ENCODE measurements at places on chromosomes 16 and 17.

GRCh38 chr17:8503368-8503767, 67.7 kb downstream of the NDEL1 start:
- no peak for DNase-seq

DNA sequence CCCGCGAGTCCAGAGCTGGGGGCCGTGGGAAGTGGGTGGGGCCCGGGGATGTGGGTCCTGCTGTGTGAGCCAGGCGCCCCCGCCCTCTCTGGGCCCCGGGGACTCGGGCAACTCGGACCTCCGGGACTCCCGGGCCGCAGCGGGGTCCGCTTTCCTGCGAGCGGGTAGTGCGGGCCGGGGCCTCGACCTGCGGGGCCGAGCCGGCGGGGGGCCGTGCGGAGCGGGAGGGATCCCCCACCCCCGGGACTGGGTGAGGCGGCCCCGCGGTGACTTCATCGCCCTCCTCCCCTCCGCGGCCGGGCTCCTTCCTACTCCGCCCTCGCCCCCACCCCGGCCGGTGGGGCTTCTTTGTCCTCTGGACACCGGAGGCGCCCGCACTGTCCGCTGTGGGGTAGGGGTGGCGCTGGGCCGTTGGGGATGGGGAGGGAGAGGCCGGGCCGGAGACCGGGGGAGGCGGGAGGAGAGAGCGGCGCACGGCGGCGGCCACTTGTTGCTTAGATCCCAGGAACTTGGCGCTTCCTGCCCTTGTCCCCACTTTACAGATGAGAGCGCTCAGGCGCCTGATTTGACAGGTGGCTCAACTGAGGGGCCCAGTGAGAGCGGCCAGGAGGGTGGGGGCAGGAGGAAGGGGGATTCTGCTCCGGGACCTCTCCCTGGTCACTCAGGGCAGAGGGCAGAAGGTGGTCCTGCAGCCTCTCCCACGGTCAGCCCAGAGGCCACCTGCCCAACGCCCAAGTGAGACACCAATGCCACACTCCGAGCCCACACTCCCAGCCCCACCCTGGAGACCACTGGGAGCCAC, 874 bp downstream of the CMTM3 start:
- no peak for DNase-seq

DNA sequence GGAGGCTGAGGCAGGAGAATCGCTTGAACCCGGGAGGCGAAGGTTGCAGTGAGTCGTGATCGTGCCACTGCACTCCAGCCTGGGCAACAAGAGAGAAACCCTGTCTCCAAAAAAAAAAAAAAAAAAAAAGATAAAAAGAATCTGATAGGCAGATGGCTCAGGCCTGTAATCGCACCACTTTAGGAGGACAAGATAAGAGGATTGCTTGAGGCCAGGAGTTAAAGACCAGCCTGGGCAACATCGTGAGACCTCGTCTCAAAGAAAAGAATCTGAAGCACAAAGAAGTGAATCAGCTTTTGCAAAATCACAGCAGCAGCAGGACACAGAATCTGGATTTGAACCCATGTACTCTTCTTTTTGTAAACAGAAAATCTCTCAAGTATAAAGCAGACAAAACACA, 7.6 kb downstream of the NOB1 start:
- DNase-seq = no peak

GRCh38 chr17:76491271-76492122, 9.7 kb downstream of the RHBDF2 start:
- no peak for DNase-seq

DNA sequence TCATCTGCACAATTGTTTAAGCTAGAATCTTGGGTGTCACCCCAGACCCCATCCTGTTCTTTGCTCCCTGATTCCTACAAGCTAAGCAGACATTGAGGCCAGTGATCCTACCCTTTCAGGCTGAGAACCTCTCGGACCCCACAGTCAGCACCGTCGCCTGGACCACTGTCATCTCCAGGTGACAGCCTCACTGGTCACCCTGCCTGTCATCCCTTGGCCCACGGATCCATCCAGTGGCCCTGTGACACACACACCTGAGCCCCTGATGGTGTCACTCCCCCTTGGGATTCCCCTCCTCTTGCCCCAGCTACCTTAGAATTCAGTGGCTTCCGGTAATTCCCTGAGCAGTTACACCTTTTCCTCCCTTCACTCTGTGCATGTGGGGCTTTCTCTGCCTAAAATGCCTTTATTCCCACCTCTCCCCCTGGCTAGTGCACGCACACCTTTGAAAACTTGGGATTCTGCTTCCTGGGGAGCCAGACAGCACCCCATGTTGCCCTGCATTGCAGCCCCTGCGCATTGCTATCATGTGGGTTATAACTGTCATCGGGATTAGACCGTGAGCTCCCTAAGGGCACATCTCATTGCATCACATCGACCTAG, 3.0 kb downstream of the C16orf86 start:
- DNase-seq = no peak

GRCh38 chr17:17900615-17901520, 64.1 kb upstream of the SREBF1 start:
- DNase-seq = peak; percentile 73

GRCh38 chr17:50833510-50834428, 1.6 kb upstream of the WFIKKN2 start:
- DNase-seq = no peak

GRCh38 chr16:81040842-81041241, 5.2 kb downstream of the ATMIN start:
- DNase-seq = no peak

DNA sequence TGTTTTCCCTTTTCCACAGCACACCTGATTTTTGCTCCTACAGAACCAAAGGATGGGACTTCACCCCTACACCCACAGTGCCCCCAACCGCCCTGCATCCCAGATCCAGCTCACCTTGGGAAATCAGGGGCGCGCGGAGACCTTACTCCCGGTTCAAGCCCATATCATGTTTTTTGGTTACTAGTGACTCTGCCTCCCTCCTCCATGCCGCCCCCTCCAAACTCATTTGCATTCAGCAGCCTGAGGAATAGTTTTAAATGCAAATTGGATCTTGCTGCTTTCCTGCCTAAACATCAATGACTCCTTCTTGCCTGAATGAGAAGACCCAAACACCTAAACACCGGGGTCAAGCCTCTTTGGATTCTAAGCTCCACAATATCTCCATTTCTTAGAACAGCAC, 331.8 kb downstream of the TMEM114 start:
- DNase-seq = no peak

DNA sequence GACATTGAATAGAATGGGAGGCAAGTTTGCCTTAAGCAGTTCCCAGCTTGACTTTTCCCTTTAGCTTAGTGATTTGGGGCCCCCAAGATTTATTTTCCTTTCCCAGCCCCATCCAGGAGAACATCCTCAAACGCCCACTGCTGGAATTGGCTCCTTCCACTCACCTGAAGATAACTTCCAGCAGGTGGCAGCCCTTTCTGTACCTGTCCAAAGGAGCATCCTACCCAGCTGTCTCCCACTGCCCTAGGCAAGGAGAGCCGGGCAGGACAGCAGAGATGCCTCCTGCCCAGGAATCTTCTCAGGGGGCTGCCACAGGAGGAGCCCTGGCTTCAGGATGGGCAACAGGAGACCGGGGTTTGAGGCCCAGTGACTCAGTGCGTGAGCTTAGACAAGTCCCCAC, 6.4 kb downstream of the CACNG5 start:
- no peak for DNase-seq

DNA sequence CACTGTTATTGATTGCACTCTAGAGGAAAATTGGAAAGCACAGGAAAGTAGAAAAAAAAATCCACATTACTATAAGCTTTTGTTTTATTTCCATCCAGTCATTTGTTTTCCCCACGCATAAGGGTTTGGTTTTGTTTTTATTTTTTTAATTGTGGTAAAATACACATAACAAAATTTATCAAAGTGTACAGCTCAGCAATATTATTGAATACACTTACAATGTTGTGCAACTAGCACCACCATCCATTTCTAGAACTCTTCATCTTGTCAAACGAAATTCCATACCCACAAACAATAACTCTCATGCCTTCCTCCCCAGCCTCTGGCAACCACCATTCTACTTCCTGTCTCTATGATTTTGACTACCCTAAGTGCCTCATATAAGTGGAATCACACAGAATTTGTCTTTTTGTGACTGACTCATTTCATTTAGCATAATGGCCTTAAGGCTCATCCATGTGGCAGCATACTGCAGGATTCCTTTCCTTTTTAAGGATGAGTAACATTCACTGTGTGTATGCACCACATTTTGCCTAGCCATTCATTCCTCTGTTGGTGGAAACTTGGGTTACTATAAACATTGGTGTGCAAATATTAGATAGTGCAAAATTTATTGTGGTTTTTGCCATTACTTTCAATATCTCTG, 11.1 kb downstream of the SPPL2C start:
- DNase-seq = no peak

DNA sequence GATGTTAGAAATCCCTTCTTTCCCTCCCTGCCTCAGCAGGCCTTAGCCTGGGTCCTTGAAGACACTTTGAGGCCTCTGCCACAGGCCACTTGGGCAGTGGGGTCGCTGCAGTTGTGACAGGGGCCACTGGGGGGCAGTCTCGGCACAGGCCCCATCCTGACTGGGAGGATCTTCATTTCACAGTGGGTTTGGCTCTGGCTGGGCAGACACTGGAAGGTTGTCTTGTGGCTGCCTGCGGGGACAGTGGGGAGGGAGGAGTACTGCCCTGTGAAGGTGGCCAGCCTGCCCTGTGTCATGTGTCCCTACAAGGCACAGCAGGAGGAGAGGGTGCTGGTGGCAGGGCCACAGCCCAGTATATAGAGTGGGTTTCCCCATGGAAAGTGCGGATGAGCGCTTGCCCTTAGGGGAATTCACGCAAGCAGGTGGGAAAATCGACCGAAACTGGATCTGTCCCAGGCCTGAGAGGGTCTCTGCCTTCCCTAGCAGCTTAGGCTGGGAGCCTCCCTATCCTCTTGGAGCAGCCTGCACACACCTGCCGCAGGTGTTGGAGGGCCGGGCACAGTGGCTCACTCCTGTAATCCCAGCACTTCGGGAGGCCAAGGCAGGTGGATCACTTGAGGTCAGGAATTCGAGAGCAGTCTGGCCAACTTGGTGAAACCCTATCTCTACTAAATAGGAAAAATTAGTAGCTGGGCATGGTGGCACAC, 28.8 kb downstream of the GINS2 start:
- peak; percentile 56 for DNase-seq

DNA sequence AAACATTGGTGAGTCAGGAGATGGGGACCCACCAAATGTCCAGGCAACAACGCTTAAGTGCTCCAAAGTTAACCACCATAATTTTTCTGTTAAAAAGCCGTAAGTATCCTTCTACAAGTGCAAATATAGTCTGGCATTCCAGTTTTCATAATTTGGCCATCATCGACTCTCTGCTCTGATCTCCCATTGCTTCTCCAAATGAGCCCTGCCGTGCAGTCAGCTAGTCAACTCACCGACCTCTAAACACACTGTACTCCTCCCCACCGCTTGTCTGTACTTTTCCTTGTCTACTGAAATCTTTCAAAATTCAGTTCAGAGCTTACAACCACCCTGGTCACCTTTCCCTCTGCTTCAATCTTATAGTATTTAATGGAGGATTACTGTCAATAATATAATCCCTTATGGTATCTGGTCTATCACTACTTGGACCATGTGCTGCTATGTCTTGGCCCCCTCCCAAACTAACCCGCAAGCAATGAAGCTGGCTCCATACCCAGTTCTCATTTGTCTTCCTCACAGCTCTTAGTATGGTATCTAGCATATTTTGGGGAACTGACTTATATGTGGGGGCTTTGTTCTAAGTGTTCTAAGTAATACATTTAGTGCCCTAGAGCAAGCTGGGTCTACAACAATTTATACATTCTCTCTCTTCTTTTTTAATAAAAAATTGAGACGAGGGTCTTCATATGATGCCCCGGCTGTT, 52.7 kb upstream of the SLC25A19 start:
- no peak for DNase-seq

DNA sequence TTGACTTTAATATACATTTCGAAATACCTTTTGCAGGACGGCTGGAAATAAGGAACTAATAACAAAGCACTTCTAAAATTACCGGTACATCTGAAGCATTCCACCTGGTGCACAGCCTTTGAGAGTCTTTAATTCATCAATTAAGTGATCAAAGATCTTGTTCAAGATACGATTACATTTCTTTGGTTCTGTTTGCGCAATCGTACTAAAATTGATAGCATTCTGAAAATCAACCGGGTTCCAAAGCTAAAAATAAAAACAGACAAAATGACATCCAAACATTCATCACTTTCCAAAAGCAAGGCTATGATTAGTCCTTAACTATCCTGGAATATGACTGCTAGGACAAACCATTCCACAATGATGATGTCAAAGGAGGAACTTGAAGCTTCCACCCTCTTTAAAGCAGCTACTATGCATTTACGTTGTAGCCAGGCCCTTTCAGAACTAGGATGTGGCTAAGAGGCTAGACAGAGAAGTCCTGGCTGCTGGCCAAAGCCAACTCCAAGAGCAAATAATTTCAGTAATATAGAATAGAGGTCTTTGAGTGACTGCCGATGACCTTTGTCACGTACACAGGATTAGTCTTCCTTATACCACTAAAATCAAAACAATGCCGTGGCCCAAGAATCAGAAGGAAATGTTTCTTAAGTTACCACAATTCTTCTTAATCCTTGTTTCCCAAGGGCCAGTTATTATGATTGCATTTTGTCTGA, 299.8 kb upstream of the PSMD7 start:
- peak; percentile 4 for DNase-seq

- DNase-seq = no peak
These were observed 471.5 kb downstream of the CDH8 start for GRCh38 chr16:61564716-61565115.

DNA sequence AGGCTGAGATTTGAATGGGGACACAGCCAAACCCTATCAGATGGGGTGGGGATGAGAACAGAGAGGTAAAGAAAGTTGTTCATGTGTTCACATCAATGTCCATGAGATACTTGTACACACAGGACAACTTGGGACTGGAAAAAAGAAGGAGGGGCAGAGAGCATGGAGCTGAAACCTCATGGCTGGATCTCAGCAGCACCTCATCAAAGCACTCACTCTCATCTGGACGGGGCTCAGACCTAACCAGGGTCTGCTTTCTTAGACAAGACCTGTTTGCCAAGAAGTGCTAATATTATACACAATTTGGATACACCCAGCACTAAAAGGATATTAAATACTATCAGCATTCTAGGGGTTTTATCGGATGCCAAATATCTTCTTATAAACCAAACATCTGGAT, 399.8 kb downstream of the SLC39A11 start:
- no peak for DNase-seq

DNA sequence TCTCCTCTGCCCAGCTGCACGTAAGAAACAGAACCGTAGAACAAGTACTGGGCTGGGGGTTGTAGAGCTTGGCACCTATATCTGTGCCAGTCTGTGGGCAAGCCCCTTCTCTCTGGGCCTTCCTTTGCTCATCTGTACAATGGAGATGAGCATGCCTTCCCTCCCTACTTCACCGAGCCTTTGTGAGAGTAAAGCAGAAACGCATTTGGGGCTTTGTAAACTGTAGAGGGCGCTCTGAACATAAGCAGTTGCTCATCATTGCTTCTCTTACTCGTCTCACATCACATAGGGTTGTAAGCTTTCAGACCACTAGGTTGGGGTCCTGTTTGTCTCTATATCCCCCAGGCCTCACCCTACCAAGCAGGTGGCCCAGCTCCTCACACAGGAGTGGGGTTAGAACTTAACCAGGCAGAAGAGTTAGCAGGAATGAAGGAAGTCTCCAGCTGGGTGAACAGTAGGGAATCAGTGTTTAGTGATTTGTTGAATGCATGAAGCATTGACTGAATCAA, 15.1 kb downstream of the SAMD14 start:
- peak; percentile 77 for DNase-seq

- no peak for DNase-seq
These were observed 11.0 kb downstream of the BRCA1 start for GRCh38 chr17:43114151-43114552.

- DNase-seq = peak; percentile 17
These were observed 1.0 kb upstream of the ARMC5 start for GRCh38 chr16:31458073-31458843.

- DNase-seq = no peak
These were observed 675.3 kb downstream of the MAF start for GRCh38 chr16:78925083-78925767.

Measured in SHP77 treated with DMSO at 0.1 percent for 48 hours (cell line).